ENCODE measurements at places on chromosomes 5 and 9. TPM values are rescaled to one million over a fixed set of nuclear protein-coding genes. Genes with fewer than 3 reads are reported as not detected.
A peak's percentile ranks its signal among the peaks of the same experiment; 100 is the strongest.

DNA sequence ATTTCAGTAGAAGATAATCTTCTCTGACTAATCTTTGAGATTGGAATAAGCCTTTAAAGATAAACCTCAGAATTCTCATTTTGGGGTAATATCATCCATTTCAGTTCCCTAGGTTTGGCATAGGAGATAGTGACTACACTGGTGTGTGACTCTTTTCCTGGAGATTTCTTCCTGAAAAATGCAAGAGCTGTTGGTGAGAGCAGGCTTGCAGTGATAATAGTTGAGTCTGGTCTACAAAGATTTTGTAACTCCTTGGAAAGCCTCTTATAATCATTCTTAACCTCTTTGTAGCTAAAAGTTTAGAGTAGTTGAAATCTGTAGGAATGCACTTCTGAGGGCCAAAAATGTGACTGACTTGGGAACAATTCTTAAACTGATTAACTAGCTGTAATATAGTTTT lies 23.4 kb downstream of the RANBP17 start:
- no peak for DNase-seq

DNA sequence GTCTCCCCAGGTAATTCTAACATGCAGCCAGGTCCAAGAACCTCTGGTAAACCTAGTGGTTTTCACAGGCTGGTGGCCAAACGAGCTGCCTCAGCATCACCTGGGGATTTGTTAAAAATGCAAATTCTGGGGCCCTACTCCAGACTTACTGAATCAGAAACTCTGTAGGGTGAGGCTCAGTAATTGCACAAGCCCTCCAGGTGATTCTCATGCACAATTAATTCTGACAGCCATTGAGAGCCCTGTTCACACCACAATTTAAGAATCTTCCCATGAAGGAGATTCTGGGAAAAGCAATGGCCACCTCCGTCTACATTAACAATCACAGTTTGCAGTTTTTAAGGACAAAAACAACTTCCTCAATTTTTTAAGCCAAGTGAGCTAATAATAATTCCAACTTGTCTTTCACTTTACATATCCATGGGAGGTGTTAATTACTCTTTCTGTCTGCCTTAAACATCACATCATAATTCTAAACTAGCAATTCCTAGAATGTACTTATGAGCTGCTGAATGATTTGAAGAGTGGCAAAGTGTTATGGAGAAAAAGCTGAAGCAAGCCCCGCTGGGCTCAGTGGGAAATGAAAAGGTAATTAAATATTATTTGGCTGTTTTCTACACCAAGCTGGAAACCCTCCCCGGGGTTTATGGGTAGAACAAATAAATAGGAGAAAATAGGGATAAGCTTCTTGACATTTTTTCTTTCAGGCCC lies 70.0 kb downstream of the GLDC start:
- DNase-seq, result no peak

- no peak for DNase-seq
Observed at GRCh38 chr9:132802121-132802795, 75.8 kb downstream of the AK8 start.

DNA sequence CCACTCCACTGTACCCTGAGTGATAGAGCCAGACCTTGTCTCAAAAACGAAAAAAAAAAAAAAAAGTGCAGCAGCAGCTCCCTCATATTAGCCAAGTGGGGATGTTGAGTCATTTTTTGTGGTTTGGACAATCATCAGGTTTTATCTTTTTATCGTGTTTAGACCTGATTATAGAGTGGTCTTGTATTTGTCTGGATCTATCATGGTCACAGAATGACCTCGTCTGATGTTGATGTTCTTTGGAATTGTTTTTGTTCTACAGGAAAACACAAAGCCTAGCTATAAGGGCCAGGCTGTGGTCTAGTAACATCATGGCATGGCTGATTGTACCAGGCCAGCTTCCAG lies 1.6 kb upstream of the FBXW11 start:
- no peak for DNase-seq

GRCh38 chr9:137406876-137407589 lies 15.9 kb downstream of the EXD3 start:
- peak; percentile 91 for DNase-seq

GRCh38 chr5:130923543-130924124 lies 241.4 kb downstream of the HINT1 start:
- DNase-seq, result no peak

DNA sequence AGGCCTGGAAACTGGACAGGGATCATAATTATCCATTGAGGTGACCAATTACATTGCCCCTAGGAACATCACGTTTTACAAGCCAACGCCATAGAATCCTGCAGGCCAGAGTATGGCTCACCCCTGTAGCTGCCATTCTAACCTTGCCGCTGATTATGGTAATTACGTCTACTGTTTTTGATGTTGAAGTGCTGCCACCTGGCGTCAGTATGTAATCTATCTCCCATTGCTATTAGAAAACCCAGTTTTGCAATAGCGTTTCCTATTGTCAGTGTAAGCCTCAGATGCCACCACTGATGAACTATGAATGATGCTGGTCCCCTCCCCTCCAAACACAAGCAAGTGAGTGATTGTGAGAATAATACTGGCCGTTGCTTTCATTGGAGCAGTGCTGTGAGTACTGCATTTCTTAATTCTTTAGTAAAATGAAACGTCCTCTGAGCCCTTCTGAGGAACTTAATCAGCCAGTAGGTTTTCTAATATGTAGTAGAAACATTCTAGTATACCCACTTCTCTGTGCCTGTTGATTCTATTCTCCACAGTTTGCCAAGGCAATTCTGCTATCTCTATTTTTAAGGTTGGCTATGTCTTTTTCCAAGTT lies 100.5 kb upstream of the NMUR2 start:
- peak; percentile 82 for DNase-seq

GRCh38 chr5:65261499-65261898 lies 220.2 kb downstream of the ADAMTS6 start:
- DNase-seq, result no peak

- peak; percentile 27 for DNase-seq
Observed at GRCh38 chr5:98510143-98510985, 263.1 kb upstream of the RGMB start.

DNA sequence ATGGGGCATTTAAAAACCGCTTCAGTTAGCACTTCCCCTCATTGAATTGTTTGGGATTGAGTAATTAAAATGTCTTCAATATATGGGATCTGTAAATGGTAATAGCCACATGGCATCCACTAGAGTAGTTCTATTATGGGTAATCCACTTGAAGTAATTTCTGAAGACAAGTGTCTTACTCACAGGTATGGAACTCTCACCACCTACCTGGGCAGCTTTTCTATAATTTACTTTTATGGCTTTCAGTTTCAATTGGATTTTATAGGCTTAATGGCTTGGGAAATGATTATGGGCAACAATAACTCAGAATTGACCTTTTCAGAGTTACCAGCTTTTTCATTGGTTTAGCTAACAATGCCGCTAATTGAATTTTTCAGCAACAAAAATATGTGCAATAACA lies 597.9 kb downstream of the PTPRD start:
- DNase-seq, result no peak

DNA sequence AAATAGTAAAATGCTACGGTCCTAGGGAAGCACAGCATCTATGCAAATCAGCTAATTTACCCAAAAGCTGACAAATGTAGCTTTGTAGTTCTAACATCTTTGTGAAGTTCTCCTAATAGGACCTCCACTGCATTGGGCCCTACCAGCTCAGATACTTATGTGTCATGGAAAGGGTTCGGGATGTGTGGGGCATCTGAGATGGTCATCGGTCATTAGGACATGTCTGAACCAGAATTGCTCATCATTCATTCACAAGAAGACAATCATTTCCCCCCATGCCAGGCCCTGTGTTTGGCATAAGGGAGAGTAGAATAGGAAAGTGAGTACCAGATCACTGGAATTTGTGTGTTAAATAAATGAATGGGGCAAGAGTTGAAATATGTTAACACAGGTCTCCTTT lies 35.7 kb downstream of the PWWP2A start:
- DNase-seq, result no peak

DNA sequence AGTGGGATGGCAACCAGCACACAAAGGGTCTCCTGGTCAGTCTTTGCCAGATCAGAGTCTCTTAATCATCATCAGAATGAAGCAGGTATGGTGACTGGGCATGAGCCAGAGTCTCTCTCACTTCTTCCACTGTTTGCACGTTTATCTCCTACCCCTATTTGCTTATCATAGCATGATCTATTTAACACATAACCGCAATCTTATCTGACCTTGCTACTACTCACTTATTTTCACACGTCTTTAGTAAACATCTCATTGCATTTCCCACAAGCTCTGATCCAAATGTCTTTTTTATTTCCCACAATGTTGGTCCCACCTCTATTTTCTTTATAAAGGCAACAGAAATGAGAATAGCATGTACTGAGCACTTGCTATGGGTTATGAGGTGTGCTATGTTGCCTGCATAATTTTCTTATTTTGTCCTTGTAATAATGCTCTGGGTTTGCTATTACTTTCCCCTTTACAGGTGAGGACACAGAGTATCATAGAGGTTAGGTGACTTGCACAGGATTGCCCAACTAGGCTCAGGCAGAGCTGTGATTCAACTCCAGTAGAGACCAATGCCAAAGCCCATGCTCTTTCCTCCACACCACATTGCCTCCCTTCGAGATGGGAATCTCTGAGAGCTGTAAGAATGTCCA lies 39.7 kb upstream of the IL7R start:
- DNase-seq, result no peak

- no peak for DNase-seq
Observed at GRCh38 chr5:83724935-83725334, 4.3 kb upstream of the HAPLN1 start.

DNA sequence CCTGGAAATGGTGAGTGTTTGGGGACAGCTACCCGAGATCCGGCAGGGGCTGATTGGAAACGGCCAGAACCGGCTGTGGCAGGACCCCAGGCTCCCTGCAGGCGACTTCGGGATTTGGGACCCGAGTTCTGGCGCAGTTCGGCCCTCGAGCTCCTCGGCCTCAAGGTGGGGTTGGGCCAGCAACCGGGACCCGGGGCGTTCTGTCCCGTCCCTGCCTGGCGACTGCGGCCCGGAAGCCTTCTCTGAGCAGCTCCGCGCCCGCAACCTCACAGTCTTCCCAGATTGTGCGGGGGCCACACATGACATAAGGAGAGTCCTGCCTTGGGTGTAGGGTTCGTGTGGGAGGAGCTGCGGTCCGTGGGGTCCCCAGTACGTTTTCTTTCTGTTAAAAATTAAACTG lies 23.2 kb upstream of the NEURL1B start:
- no peak for DNase-seq

- no peak for DNase-seq
Observed at GRCh38 chr5:122354293-122354692, 42.3 kb downstream of the SNCAIP start.

GRCh38 chr5:172887692-172888091 lies 53.6 kb downstream of the ERGIC1 start:
- DNase-seq, result peak; percentile 64

GRCh38 chr9:126155756-126156664 lies 170.6 kb upstream of the MVB12B start:
- DNase-seq, result no peak

DNA sequence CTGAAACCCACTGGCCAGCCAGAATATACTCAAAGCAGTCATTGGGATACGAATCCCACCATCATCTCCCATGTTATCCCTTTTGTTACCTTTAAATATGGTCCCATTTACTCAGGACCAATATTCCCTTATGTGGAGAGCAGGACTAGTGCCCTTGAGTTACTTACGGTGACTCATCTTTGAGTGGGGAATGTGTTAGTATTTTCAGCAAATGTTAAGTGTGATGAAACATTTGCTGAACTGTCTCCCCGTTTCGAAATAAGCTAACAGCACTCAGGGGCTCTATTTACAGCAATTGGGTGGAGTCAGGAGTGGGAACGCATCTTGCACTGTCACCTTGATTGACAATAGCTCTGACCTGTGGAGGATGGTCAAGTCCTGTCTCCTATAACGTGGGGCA lies 67.4 kb downstream of the CTSL start:
- peak; percentile 69 for DNase-seq

GRCh38 chr9:103721056-103721455 lies 373.1 kb upstream of the SMC2 start:
- DNase-seq, result no peak

- DNase-seq, result no peak
Observed at GRCh38 chr9:110669433-110669832, 842 bp downstream of the MUSK start.

GRCh38 chr9:123395276-123395688 lies 39.3 kb downstream of the CRB2 start:
- DNase-seq, result no peak

GRCh38 chr5:78922879-78923621 lies 62.1 kb downstream of the ARSB start:
- no peak for DNase-seq

Gene CNTNAP3
- total RNA-seq, result 1.00 TPM

Gene MSH3
- total RNA-seq, result 13.2 TPM

Gene PLAC8L1
- 1.5 TPM for total RNA-seq

Gene HK3
- total RNA-seq, result not detected

Gene PCDHB14
- 3.9 TPM for total RNA-seq

Gene MLANA
- total RNA-seq, result not detected

Gene ANKRD31
- 0.60 TPM for total RNA-seq

Gene NRG2
- total RNA-seq, result 1.4 TPM
